Fibroblast of gingiva (primary cell): ENCODE measurements at places on chromosomes 1 and 21.

GRCh38 chr1:220533504-220534109 lies 5.7 kb downstream of the MARK1 start:
- no peak for DNase-seq

DNA sequence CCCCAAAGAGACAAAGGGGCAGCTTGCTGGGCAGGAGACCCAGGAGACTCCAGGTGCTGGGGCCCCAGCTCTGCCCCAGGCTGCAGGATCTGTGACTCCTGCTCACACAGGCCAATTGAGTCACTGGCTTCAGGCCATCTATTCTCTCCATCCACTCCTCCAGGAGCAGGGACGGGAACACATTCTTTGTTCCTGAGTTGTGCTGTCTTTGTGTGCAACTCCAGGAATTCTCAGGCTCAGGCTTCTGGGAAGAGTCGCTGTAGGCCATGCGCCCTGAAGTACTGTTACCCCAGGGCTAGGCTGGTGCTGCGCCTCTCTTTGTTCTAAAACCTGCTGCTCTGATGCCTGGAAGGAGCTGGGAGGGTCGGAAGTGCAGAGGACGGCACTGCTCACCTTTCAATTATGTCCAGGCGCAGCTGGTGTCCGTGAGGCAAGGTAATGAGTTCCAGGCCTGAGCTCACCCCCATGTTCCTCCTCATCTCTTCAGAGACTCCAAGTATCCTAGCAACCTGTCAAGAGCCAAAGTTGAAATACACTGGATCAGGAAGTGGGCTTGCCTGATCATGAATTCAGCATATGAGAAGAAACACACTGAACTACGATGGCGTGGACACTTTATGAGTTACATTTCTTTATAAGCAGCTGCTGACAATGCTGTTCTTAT lies 105.9 kb downstream of the BCAR3 start:
- no peak for DNase-seq

- DNase-seq, result peak; percentile 45
Measured at GRCh38 chr1:208238710-208239472, 5.3 kb downstream of the PLXNA2 start.

- no peak for DNase-seq
Measured at GRCh38 chr1:99268021-99268420, 3.7 kb downstream of the PLPPR4 start.

GRCh38 chr1:157325220-157325619 lies 187.0 kb upstream of the ETV3 start:
- no peak for DNase-seq

DNA sequence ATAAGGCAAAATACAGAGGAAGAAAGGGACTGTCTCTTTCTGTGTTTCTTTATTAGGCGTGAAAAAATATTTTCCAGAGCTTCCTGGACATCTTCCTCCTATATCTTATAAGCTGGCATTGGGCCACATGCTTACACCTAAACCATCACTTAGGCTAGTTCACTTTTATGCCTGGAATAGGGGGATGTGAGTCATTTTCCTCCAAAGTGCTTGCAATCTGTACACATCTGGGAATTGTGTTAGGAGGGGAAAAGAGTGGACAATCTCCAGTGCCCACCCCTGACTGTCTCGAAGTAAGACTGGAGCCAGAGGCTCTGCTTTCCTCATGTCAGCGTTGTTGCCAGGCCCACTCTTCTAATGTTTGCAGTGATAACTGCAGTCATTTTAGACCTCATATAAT lies 29.9 kb downstream of the GIPC2 start:
- DNase-seq, result no peak

- DNase-seq, result no peak
Measured at GRCh38 chr1:92791487-92792066, 6.7 kb upstream of the EVI5 start.
